ENCODE measurements at places on chromosomes 3 and 15.

GRCh38 chr15:35141743-35142471 lies 56.8 kb upstream of the NANOGP8 start:
- no peak for DNase-seq

DNA sequence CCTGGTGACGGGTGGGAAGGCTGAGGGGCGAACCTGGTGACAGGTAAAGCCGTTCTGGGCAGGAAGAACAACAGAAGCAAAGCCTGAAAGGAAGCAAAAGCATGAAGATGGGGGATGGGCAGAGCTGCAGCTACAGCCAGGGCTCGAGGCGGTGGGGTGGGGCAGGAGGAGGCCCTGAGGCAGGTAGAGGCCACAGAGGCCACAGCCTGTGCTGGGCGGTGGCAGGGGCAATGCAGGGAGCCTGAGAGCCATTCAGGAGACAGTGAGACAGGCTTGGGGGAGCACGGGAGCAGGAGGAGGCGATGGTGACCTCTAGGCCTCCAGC lies 8.2 kb downstream of the PCSK6 start:
- DNase-seq = no peak

DNA sequence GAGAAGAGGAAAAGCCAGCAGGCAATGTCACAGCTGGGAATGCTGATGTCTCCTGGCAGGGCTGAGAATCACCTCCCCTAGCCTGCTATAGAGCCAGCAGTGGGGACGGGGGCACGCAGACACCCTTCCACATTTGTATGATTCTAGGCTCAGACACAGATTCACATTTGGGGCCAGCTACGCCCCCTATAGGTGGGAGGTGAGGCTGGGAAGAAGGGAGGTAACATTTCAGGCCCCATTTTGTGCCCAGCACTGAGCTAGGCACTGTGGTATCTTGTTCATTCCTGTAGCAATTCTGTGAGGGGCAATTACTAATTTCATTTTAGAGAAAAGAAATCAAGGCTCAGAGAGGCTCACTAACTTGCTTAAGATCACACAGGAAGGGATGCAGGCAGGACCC lies 15.9 kb upstream of the ACAD9 start:
- no peak for DNase-seq

GRCh38 chr3:111531446-111531845 lies 10.6 kb upstream of the CD96 start:
- no peak for DNase-seq

DNA sequence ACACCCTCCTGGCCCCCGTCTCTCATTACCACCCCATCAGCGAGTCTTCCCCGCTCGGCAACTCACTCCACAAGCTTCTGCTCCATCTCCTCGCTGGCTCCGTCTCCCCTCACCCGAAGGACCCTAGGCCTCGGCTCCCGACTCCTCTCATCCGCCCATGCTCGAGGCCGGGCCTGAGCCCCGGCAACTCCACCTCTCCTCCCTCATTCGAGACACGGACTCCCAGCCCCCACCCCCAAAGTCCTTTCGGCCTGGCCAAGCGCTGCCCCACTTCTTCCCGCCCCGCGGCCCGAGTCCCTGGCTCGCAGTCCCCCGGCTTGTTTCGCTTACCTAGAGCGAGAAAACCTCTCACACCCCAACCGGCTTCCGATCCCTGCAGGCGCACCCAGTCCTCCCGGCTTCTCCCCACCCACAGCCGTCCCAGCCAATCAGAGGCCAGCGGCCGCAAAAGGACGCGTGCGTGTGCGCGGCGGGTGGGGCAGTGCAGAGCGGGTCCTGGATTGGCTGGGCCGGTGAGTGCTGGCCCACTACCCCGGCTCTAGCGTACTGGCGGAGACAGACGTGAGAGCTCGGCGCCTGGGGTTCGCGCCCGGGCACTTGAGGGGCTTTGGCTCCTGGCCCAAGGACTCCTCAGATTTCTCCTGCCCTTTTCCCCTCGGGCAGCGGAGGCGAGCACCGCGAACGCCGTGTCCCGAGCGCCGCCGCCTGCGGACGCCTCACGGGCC lies at the start of gene HIGD1A:
TSS of gene HIGD1A (minus strand) at position 385 of the 725 bp plus-strand sequence. CDS start 10,237 bp downstream, outside the sequence.
- DNase-seq = peak; percentile 62

All from Panc1 (cell line).